CD4-positive, alpha-beta T cell treated with Interleukin-21 for 1 hour (primary cell): ENCODE measurements at places on chromosomes 12 and 14.

DNA sequence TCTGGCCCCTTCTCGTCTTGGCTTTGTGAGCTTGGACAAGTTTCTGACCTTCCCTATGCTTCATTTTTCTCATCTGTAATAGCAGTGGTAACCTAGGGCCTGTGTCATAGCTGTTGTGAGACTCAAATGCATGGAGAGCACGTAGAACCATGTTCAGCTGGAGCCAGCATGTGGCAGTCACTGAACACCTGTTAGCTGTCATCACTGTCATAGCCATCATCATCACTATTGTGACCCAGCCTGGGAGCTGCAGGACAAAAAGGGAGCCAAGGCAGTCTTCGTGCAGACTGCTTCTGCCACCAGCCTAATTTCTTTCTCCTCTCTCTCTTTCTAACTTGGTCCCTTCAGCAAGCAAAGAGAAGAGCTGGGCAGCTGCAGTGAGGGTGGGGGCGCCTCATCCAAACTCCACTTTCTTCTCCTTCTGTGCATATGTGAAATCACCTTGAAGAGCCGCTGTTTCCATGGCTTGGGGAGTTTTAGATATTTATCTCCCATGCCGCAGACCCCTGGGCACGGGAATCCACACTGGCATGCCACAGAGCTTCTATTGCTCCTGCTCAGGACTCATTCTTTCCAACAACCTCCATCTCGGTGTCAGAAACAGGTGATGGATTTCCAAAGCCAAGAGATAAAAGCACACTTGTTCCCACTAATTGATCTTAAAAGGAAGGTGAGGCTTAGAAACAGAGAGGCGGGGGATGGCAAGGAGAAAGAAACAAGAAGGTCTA is 87.0 kb downstream of the SRRM4 start:
- no peak for DNase-seq

DNA sequence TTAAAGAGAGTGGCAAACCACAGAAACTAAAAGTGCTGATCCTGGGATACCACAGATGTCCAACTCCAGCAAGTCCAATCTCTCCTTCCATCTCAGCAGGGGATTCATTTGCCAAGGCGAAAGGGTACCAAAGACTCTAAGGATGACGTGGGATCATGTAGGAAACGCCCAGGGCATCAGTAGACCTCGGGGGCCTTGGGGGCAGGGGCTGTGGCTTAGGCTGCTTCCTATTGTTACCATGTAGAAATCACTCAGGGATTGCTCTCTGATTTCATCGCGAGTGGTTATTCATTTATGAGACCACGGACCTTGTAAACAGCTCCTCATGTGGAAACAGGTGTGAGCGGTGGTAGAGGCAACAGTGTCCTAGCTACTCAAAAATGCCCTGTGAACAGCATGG is 149.3 kb upstream of the FKBP4 start:
- no peak for DNase-seq

DNA sequence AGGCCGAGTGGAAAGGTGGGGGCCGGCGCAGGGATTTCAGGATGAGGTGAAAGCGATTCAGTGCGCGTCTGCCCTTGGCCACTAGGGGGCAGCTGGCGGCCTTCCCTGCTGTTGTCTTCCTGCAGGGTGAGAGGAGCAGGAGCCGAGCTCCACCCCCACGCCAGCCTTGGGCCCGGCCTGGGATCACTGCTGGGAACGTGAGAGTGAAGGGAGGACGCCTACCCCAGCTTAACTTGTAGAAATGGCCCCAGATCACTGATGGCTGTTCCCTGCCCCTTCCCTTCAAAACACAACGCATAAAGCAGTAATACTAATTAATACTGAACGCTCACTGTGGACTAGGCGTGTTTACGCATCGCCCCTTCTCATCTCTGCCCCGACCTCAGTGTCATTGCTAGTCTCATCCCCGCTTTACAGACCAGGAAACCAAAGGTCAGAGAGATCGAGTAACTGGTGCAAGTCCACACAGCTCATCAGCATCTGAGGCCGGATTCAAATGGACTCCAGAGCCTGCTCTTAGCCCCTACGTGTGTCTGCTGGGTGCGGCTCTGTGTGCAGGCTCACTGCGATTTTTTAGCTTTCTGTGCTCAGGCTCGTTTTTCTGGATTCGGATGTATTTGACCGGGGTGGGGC is 24.3 kb downstream of the MVK start:
- DNase-seq: peak; percentile 56

- no peak for DNase-seq
These were observed 1.6 kb upstream of the INF2 start for GRCh38 chr14:104687601-104688504.

DNA sequence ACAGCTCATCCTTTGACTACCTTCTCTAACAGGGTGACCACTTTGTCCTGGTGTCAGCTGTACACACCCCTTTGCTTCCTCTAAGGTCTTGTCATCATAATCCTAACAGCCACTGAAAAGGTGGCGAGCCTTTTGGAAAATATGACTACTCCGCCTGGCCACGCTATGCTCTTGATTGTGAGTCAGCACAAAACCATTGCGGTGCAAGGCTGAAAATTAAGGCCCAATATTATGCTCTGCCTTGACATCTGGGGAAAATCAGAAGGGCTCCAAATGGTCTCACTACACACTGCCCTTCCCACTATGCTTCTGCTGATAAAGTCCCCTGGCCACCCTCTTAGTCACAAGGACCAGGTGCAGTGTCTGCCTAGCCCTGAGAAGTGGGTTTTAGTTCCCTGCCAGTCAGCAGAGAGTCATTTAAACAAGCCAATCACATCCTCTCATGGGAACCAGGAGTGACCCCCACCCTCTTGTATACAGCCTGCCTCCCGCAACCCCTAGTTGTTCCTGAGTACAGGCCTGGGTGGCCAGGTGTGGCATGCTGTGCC is 34.3 kb downstream of the FGD6 start:
- no peak for DNase-seq

DNA sequence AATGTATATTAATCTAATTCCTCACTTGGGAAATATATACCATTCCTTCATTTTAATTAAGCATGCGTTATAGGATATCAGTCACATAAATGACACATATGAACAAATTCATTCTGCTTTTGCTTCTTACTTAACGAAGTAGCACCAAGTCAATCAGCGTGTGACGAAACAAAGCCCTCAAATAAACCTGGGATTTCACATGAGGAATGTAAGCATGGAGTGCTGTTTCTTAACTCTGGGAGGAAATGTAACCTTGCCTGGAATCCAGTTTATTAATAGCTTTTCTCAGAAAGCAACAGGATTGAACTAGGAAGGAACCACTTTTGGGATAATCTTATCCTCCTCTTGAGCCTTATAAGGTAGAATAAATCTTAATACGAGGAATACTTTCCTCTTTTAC is 72.0 kb downstream of the NIN start:
- DNase-seq: no peak

DNA sequence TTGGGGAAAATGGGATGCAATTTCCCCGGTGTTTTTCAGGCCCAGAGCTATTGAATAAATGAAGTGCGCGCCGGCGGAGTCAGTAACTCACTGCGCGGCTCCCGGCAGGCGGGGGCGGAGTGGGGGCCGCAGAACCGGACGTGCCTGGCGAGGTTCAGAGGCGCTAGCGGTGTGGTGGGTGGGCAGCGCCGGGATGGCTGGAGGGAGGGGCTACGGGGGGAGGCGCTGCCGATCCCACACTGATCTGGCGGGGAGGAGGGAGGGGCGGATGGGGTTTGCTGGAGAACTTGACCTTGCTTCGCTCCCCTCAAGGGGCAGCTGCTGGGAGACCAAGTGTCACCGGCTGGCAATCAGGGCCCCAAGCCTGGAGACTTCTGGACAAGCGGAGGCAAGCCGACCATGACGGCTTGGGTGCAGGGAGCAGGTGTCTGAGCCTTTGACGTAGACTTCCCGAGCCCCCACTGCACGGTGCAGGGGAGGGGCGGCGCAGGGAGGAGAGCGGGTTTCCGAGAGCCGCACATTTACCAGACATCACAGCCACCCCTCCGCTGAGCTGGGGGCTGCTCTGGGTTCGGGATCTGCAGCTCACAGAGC is 174.1 kb upstream of the RTL1 start:
- no peak for DNase-seq

GRCh38 chr14:105187935-105188524 is 6.9 kb upstream of the NUDT14 start:
- DNase-seq: no peak

DNA sequence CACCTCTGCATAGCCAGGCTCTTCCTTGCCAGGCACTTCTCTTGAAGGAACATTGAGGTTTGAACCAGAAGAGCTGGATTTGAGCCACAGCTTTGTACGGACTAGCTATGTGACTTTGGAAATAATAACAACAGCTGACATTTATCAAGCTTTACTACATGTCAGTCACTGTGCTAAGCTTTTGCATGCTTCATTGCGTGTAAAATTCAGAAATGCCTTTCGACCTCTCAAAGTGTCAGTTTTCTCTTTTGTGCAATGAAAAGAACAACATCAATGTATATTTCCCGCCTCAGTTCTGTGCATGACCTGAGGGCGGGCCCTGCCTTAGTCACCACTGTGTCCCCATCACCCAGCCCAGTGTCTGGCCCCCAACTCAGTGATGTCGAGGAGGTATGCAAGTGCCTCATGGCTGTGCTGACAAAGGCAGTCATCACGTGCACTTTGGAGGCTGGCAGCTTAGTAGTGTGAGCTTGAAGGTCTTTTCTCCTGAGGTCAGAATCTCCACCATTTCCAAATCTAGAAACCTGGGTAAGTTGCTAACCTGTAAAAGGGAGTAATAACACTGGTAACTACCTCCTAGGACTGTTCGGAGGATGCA is 17.9 kb upstream of the AQP2 start:
- DNase-seq: no peak

- DNase-seq: peak; percentile 24
These were observed 132.9 kb upstream of the DAAM1 start for GRCh38 chr14:59055439-59056045.

GRCh38 chr12:112346194-112346593 is 36.0 kb downstream of the HECTD4 start:
- no peak for DNase-seq

- DNase-seq: no peak
These were observed 219.1 kb downstream of the RBM19 start for GRCh38 chr12:113747017-113747416.

DNA sequence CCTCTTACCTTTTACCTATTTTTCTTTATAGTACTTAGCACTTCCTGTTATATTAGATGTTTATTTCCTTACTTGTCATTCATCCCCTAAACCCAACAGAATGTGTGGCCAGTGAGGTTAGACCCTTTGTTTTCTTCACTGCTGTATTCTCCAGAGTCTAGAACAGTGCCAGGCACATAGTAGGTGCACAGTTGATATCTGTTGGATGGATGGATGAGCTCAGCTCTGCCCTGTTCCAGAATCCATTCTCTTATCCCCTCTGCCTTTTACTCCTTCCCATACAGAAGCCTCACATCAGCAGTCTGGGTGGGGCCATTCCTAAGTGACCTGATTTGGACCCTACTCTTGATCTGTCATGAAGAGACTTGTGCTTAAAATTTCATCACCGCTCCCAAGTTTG is 94.5 kb upstream of the DACT1 start:
- no peak for DNase-seq

DNA sequence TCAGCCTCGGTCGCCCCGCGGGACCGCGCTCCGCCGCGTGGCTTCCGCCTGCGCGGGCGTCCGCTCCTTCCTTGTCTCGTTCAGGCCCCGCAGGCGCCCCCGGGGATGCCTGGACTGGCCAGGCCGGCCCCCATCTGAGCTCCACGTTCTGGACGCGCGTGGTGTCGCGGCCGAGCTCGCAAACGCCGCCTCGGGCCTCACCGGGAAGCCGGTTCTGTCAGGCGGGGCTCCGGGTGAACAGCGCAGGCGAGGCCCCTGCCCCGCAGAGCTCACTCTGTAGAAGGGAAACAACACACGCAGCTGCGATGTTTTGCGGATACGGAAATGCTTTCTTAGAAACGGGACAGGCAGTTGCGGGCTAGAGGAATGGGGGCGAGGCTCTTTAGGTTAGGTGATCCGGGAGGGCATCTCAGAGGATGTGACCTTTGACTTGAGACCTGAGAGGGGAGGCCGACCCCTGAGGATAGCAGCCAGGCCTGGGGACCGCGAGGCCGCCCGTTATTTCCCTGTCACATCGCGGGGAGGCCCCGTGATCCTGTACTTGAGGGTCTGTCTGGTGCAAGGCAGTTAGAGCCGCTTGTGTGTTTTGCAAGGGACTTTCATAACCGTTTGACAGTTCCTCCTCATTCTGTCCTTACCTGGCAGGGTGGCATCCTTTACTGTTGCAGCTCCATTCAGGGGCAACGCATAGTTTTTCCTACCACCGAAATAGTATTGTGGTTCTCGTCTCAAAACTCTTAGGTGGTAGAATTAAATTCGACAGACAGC is 584 bp downstream of the VRK1 start:
- peak; percentile 32 for DNase-seq

DNA sequence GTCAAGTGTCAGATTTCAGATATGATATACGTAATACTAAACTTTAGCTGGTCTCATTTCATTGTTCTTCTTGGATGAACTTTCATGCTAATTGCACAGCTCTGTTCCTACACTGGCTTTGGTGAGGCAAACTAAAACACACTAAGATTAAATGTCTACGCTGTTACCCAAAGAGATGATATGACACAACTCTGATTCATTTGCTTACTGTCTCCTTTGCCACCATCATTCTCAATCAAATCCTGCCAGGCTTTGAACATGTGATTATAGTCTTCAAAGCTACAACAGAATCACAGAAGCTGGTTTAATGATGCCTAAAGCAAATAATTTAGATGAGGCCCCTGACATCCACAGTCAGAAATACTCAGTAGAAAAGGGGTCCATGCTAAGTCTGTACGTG is 37.7 kb downstream of the MDGA2 start:
- DNase-seq: no peak

DNA sequence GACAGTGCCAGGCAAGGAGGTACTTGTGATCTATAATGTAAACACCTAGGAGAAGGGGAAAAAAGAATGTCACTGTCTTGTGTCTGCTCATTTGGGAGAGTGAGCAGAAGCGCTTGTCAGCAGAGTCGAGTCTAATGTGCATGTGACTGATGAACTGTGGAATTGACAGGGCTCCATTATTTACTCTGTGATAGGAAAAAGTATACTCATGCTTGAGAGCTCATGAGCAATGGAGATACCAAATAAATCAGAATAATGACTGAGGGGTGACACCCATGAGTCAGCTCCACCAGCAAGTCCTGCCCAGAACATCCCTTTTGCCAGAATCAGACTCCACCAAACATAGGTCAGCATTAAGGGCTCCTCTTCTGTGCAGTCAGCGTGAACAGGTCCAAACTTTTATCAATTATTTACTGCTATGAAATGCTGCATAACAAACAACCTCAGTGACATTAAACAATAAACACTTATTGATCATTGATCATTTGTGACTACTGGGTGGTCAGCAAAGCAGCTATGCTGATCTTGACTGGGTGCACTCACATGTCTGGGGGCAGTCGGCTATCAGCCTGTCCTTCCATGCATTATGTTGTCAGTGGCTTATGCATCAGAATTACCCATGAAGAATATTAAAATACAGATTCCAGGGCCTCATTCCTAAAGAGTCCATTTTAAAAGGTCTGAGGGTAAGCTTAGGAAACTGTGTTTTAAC is 29.2 kb upstream of the WSCD2 start:
- DNase-seq: no peak

DNA sequence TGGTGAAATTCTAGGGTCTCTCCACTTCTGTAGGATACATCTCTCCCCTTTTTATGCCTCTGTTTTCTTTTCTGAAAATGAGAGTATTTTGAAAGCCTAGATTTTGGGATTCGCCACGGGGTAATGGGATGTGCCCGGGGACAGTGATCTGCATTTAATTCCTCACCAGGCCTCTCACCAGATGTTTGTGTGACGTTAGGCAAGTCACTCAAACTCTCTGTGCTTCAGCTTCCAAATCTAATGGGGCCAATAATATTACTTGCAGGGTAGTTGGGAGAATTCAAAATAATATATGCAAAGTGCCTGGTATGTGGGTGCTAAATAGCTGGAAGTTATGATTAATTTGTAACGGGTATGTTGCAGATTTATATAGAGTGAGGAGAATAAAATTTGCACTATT is 78.8 kb downstream of the C12orf75 start:
- no peak for DNase-seq
